LHCN-M2 (cell line): ENCODE measurements at places on chromosomes 2 and 18.

DNA sequence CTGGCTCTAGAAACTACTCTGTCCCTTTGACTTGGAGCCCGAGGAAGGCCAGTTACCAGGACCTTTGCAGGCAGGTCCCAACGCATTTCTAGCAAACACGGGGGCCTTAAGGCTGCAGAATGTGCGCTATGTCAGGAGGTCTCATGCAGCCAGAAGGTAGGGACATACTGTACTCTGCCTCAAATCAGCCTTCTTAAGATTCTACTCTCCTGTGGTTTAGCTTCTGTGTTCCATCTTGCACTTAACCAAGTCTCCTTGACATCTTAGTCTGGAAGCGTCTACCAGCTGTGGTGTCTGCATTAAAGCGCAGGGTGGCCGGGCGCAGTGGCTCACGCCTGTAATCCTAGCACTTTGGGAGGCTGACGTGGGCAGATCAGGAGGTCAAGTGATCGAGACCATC is 65.5 kb downstream of the STEAP3 start:
- no peak for DNase-seq

DNA sequence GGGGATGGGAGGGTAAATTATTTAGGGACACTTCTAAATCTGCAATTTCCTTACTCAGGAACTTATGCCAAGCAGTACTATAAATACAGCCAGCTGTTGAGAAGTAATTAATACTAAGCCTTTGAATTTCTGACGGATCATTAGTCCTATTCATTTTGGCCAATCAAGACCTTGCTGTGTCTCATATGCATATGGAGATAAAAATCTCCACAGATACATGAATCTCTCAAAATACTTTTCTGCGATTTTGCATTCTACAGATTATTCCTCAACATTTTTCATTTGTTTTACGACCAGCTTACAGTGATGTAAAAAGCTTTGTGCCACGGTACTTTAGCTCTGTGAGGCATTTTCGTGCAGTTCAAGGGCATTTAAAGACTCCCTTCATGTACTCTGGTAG is 16.7 kb downstream of the LANCL1 start:
- DNase-seq, result no peak

- DNase-seq, result no peak
These were observed 2.6 kb downstream of the CDH2 start for GRCh38 chr18:28174181-28174905.

- peak; percentile 95 for DNase-seq
These were observed 263.6 kb downstream of the DYSF start for GRCh38 chr2:71716697-71717624.

- no peak for DNase-seq
These were observed 2.7 kb downstream of the COLEC11 start for GRCh38 chr2:3597567-3597966.

GRCh38 chr2:142294225-142294624 is 163.4 kb upstream of the LRP1B start:
- no peak for DNase-seq

- no peak for DNase-seq
These were observed 51.5 kb downstream of the L3MBTL4 start for GRCh38 chr18:6363216-6363615.

DNA sequence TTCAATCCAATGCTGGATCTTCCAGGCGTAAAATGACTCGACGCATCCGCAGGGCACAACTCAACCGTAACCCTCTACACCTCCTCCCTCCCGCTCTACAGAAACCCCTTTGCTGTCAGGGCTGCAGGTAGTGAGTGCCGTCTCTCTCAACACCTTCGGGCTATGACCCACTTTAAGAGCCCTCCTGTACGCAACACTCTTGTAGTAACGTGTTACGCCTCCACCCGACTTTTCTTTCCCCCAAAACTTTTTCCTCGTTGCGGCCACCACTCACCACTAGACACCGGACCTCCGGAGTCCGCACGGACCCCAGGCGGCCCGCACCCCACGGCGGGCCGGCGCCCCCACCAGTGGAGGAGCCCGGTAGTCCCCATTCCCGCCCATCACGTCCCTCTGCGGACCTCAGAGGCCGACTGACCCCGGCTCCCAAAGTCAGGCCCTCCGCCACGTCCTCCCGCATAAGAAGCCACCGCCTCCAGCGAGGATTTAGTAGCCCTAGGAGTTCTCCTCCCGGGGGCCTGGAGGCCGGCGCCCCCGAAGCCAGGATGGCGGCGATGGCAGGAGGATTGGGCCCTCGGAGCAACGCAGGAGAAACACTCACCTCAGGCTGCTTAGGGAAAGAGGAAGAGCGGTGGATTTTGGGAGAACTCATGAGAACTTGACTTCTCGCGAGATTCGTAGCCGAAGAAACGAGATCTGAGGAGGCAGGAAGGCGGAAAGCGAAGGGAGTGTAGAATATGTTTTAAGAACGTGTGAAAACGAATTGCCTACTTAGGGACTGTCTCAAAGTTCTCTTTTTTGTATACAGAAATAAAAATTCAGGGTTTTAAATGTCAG is 5.0 kb upstream of the C18orf32 start:
- peak; percentile 99 for DNase-seq

- no peak for DNase-seq
These were observed 87.9 kb upstream of the GULP1 start for GRCh38 chr2:188203776-188204175.

- peak; percentile 8 for DNase-seq
These were observed 15.9 kb upstream of the TGFA start for GRCh38 chr2:70569559-70569958.

DNA sequence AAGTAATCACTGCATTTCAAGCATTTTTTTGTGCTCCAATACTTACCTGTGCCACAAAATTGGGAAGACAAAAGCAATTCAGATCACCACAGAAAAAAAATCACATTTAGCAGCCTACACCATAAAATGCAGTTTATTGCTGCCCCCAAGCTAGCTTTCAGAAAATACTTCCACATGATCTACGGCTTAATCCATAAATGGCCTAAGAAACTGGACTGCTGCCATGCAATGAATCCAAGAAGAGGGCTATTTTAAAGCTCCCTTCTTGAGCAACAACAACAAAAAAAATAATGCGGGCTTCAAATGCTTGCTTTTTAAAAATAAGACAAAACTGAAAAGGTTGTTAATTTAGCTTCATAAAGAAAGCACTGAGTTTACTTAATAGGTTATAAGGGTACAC is 272.3 kb downstream of the RAD51AP2 start:
- peak; percentile 13 for DNase-seq

GRCh38 chr2:25098056-25098455 is 56.2 kb downstream of the EFR3B start:
- DNase-seq, result no peak

DNA sequence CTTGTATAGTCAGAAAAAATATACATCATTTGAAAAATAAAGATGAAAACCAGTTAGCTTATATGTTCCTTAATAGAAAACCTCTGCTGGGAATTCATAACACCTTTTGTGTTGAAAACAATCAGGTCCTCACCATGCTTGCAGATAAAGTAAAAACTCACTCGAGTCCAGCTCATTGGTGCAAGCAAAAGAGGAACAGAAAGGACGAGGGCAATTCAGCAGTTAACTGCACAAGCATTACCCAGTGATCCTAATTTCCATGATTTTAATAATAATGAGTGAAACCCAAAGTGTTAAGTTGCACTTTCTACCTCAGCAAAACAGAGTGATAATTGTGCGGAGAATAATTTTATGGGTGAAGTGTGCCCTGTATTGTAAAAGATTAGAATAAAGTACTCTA is 839.9 kb downstream of the BCL11A start:
- DNase-seq, result no peak

- no peak for DNase-seq
These were observed 137.3 kb downstream of the MYCN start for GRCh38 chr2:16077601-16078000.

- peak; percentile 26 for DNase-seq
These were observed 596.9 kb upstream of the HNMT start for GRCh38 chr2:137367361-137367760.

DNA sequence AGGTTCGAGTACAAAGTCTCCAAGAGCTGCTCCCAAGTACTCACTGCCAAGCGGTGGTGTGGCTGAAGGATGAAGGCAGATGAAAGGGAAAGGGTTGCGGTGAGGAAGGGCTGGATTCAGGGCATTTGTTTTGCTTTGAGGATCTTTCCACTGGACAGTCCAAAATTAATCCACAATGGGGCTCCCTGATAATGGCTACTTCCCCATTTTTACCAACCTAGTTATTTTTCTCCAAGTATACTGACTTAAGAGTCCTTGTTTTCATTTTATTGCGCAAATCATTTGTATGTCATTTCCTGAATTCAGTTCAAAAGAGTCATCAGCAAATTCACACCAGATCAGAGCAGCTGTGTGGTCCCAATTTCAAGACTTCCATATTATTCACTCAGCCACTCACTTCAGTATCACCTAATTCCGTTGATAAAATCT is 464 bp upstream of the SESTD1 start:
- DNase-seq, result peak; percentile 60

GRCh38 chr18:57754577-57755338 is 48.4 kb downstream of the ATP8B1 start:
- DNase-seq, result peak; percentile 66

DNA sequence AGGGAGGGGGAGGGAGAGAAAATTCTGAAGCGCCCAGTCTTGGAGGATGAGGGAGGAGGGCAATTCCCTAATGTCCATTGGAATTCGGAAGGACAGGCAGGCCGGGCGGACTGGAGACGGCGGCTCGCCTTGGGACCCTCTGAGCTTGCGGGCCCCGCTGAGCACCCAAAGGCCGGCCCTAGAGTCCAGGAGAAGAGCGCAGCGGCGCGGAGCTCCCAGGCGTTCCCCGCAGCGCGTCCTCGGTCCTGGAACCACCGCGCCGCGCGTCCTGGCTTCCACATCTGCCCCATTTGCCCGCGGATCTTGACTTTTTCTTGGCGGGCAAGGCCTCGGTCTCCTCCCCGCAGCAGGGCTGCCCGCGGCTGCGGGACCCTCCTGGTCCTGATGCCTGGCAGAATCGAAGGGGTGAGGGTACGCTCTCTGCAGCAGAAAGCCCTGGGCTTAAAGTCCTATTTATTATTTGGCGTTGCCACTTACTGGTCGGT is 675 bp upstream of the MLPH start:
- DNase-seq, result peak; percentile 27

DNA sequence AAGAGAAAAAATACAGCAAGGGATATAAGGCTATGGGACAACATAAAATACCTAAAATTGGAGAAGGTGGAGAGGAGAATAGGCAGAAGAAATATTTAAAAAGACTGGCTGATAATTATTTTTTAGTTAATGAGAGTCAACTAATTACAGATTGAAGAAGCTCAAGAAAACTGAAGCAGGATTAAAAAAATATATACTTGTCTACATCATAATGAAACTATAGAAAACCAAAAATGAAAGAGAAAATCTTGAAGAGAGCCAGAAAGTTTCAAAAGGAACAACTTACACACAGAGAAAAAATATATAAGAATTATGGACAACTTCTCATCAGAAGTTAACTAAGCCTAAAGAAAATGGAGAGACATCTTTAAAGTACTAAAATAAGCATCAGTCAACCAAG is 62.9 kb upstream of the APCDD1 start:
- no peak for DNase-seq

DNA sequence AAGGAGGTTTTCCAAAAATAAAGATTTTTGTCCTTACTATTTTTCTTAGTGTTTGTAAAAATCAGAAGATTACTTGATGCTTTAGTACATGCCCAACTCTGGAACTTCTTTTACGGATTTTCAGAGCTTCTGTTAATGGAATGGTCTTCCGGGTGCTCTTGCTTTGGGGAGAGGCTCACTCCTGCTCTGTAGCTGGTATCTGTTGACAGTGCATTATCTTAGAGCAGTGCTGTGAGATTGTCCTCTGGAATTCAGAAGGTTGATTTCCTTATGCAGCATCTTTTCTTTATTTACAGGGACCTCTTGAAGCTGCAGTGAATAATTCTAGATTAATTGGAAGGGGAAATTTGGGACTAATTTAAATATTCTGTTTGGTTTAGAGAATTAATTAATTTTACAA is 4.6 kb downstream of the MAPRE2 start:
- no peak for DNase-seq

- DNase-seq, result no peak
These were observed 115.9 kb upstream of the SYT4 start for GRCh38 chr18:43393174-43393573.

- no peak for DNase-seq
These were observed 101.9 kb downstream of the MCFD2 start for GRCh38 chr2:46813680-46814079.

GRCh38 chr2:150485871-150486538 is 1.5 kb downstream of the RND3 start:
- DNase-seq, result peak; percentile 82

DNA sequence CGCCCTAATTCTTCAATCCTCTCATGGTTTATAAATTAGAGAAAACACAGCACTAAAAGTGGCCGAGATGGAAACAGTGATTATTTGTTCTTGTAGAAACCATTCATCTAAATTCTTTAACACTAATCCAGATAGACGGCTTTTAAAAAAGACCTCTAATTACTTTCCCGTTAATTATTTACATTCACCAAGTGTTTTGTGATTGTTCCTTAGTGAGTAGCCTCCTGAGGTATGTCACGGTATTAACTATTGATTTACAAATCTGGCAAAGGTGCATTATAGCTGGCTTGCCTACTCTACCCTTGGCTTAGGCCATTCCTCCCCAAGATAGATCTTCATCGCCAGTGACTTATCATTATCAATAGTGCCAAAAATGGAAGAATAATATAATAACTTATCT is 436.4 kb upstream of the ST6GAL2 start:
- DNase-seq, result no peak

- DNase-seq, result no peak
These were observed 33.5 kb downstream of the FBXO15 start for GRCh38 chr18:74114116-74114515.

- DNase-seq, result peak; percentile 83
These were observed 61.8 kb downstream of the CAB39 start for GRCh38 chr2:230774348-230774951.

- no peak for DNase-seq
These were observed 4.1 kb upstream of the GAREM2 start for GRCh38 chr2:26168785-26169184.

GRCh38 chr2:201257956-201258665 is 2.2 kb upstream of the CASP8 start:
- peak; percentile 79 for DNase-seq

DNA sequence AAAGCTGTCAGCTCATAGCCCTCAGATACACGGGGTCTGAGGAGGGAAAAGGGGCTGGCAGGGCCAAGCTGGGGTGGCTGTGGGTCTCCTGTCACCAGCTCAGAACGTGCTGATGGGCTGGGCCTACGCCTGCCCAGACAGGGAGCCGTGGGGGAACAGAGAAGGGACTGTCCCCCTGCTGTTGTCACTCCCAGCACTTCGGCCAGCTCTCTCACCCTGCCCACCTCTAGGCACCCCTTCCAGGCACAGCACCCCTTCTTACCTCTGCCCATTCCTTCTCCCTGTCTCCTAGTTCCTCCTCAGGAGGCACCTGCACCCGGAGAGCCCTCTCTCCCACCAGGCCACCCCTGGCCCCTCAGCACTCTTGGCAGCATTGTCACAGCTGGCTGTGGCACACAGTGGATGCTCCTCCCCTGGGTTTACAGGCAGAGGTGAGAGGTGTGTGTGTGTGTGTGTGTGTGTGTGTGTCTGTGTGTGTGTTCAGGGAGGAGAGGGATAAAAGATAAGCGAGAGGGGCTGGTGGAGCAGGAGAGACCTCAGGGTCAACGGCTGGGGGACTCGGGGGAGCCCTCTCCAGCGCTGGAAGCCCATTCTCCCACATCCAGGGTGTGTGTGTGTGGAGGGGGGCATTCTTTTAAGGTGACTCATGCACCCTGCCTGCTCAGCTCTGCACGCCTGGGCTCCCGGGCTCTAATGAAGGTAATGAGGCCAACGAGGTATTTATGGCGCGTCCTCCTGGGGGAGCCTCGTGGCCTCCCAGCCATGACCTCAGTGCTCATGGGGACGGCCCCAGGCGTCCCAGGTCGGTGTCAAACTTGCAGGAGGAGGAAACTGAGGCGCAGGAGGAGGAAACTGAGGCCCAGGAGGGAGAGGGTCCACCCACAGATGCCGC is 66.1 kb upstream of the SMAD7 start:
- peak; percentile 79 for DNase-seq
